ENCODE measurements at places on chromosomes 6 and 20.

GRCh38 chr6:24079076-24079475 is 46.9 kb upstream of the NRSN1 start:
- no peak for DNase-seq

DNA sequence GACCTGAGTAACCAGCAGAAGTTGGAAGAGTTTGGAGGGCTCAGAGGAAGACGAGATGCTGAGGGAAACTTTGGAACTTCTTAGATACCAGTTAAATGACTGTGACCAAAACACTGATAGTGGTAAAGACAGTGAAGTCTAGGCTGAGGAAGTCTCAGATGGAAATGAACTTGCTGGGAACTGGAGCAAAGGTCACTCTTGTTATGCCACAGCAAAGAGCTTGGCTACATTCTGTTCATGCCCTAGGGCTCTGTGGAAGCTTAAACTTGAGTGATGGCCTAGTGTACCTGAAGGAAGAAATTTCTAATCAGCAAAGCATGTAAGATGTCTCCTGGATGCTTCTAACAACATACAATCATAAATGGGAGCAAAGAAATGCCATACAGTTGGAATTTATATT is 24.7 kb downstream of the WDR27 start:
- DNase-seq: no peak

DNA sequence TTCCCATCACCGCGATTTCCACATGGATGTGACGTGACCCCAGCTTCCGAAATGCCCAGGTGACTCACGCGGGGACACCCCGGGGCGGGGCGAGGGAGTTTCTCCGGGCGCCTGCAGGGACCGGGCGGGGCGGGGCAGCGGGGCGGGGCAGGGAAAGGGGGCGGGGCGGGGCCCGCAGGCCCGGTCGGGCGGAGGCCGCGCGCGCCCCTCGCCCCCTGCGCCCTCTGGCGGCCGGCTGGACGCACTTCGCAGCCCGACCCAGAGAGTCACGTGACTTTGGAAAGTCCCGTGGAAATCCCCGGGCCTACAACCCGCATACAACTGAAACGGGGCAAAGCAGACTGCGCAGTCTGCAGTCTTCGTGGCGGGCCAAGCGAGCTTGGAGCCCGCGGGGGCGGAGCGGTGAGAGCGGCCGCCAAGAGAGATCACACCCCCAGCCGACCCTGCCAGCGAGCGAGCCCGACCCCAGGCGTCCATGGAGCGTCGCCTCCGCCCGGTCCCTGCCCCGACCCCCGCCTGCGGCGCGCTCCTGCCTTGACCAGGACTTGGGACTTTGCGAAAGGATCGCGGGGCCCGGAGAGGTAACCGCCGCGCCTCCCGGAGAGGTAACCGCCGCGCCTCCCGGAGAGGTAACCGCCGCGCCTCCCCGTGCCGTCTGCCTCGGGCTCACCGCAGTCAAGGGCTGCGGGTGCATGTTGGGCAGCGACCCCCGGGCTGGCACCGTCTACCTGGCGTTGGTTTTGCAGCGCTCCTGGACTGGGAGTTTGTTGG is at the start of gene TNFAIP3:
Gene TNFAIP3, plus strand, starts transcription at position 346 of the 771 bp plus-strand sequence. CDS start 3,969 bp downstream, outside the sequence.
- peak; percentile 96 for DNase-seq

- no peak for DNase-seq
These were observed 143.4 kb upstream of the RPS6KA2 start for GRCh38 chr6:166770216-166771116.

Data from stimulated activated CD4-positive, alpha-beta T cell treated with anti-CD3 and anti-CD28 coated beads, Interleukin-4, amount 100 ng/mL, for 24 hours (primary cell).